ENCODE measurements at places on chromosomes 5 and 9.

DNA sequence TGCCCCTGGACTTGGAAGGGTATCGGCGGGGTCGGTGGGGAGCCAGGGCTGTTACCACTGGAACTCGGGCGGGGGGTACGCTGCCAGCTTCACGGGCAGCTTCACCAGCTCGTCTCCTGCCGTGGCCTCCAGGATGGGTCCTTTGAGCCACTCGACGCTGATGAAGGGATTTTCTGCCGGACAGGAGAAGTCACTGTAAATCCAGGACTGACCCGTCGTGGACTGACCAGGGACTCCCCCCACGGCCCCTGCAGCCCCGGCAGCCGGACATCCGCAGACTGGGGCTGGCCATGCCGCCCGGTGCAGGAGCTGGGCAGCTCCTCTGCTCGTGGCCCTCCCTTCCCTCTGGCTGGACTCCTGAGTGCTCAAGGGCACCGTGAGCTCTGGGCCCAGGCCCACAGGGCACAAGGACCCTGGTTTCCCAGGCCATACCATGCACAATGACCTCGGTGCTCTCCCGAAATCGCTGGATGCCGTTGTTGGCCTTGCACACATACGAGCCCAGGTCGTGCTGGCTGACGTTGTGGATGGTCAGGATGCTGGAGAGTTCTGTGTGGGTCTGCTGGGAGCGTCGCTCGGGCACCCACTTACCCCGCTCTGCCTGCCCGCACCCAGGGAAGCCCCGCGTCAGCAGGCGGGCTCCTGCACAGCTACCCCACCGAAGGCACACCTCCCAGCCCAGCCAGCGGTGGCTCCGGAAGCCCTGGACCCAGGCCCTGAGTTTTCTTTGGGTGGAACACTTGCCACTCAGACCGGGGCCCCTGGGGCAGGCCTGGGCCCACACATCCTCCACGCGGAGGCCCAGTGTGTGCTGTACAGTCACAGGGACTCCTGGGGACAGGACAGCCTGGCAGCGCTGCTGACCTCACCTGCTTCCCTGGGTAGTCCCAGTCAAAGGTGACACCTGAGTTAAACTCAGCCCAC is 20.3 kb downstream of the FLT4 start:
- no peaks in the 10 kb centered on the region for H3K4me1 ChIP-seq
- no peak overlapping the region for H3K4me3 ChIP-seq
- no peak for DNase-seq
- H3K27me3 ChIP-seq = no peaks in the 10 kb centered on the region
- H3K27ac ChIP-seq = no peak overlapping the region

GRCh38 chr5:38417658-38418017 is 138.8 kb downstream of the LIFR start:
- no peak overlapping the region for H3K27ac ChIP-seq
- H3K4me1 ChIP-seq = peaks cover 41% of the 10 kb centered on the region
- no peaks in the 10 kb centered on the region for H3K36me3 ChIP-seq
- no peak overlapping the region for H3K4me3 ChIP-seq
- H3K27me3 ChIP-seq = no peaks in the 10 kb centered on the region
- DNase-seq = no peak

DNA sequence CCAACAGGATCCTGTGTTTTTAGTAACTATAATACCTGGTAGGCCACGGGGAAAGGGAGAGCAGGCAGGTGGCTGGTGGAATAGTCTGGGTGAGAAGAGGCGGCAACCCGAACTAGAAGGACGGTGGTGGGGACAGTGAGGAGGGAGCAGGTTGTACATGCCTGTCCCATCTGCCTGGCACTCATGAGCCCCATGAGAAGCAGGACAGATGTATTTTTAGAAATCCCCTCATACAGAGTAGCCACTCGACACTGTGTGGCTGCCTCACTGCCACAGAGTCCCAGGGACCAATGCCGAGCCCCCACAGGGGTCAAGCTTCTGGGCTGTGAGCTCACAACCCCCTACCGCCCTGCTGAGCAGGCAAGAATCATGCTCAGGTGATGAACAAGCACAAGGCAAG is 136.6 kb downstream of the SEC61B start:
- no peak overlapping the region for H3K4me3 ChIP-seq
- DNase-seq = no peak
- no peak overlapping the region for H3K27ac ChIP-seq
- peaks cover 18% of the 10 kb centered on the region for H3K4me1 ChIP-seq
- no peaks in the 10 kb centered on the region for H3K36me3 ChIP-seq

GRCh38 chr9:93243112-93243511 is 59.2 kb downstream of the WNK2 start:
- no peaks in the 10 kb centered on the region for H3K36me3 ChIP-seq
- H3K4me3 ChIP-seq = no peak overlapping the region
- no peak for DNase-seq
- H3K27me3 ChIP-seq = no peaks in the 10 kb centered on the region
- no peak overlapping the region for H3K27ac ChIP-seq

GRCh38 chr9:103700195-103700962 is 393.7 kb upstream of the SMC2 start:
- no peak for DNase-seq
- no peak overlapping the region for H3K27ac ChIP-seq
- H3K27me3 ChIP-seq = no peaks in the 10 kb centered on the region
- no peaks in the 10 kb centered on the region for H3K36me3 ChIP-seq
- H3K4me1 ChIP-seq = no peaks in the 10 kb centered on the region

Measured in GM23248 (cell line).